ENCODE measurements at places on chromosomes 5 and 9.

DNA sequence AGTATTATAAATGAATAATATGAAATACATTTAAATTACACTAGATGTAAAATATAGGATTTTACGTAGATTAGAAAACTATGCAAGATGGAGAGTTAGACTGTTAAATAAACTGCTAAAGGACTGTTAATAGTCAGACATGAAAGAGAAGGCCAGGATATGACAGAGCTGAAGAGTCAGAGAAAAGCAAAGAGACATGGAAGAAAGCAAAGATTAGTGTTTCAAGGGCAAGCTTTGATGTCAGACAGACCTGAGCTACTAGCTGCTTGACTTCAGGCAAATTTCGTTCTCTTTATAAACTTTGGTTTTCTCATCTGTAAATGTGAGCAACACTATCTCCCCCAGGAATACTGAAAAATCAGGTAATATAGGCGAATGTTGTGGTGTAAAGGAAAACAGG, 161.3 kb downstream of the RAPGEF6 start:
- no peak for DNase-seq

DNA sequence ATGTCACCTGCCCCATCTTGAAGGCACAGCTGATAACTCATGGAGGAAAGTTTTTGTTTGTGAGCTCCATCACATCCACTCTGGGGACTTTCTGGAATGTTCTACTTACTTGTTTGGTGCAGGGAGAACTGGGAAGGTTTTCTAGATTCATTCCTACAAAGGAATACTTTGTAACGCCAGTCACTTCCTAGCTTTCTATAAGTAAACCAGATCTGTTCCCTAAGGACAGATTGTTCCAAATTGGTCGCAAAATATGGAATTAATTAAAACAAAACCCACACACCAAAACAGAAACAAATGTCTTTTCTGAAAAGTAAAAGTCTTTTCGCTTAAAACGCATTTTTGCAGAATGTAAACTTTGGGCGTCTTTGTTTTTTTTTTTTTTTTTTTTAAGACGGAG, 167.6 kb downstream of the PDZD2 start:
- DNase-seq, result no peak

- DNase-seq, result no peak
These were observed 845.2 kb upstream of the CDH18 start for GRCh38 chr5:20833081-20833627.

- DNase-seq, result peak; percentile 81
These were observed 156.8 kb downstream of the MACROH2A1 start for GRCh38 chr5:135242021-135242865.

GRCh38 chr5:113169720-113170119, 193.1 kb downstream of the DCP2 start:
- no peak for DNase-seq
